H7 (cell line): ENCODE measurements at places on chromosomes 11 and 22.

- DNase-seq, result no peak
Measured at GRCh38 chr11:82771781-82772180, 38.1 kb upstream of the FAM181B start.

DNA sequence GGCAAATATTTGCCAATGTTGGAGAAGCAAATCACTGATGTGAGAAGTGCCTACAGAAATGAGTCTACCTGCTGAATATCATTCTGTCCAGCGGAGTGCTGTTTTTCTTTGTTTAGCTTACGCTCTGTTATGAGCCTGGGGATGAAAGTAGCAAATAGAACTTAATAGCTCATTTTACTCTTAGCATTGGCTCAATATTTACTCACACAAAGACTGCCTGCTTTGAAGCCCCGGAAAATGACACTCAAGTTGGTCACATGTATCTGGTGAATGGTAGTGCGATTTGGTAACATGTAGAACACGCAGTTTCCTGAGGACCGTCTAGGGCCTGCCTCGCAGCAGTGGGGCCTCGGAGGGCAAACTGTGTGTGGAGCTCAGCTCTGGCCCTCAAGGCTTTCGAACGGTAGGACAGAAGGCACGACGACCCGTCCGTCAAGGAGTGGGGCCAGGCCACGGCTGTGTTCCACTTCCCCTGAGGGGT is 38.9 kb downstream of the TBC1D22A start:
- DNase-seq, result no peak

- no peak for DNase-seq
Measured at GRCh38 chr11:104328512-104328907, 164.6 kb upstream of the PDGFD start.

- no peak for DNase-seq
Measured at GRCh38 chr11:33861941-33862589, 29.8 kb downstream of the LMO2 start.

DNA sequence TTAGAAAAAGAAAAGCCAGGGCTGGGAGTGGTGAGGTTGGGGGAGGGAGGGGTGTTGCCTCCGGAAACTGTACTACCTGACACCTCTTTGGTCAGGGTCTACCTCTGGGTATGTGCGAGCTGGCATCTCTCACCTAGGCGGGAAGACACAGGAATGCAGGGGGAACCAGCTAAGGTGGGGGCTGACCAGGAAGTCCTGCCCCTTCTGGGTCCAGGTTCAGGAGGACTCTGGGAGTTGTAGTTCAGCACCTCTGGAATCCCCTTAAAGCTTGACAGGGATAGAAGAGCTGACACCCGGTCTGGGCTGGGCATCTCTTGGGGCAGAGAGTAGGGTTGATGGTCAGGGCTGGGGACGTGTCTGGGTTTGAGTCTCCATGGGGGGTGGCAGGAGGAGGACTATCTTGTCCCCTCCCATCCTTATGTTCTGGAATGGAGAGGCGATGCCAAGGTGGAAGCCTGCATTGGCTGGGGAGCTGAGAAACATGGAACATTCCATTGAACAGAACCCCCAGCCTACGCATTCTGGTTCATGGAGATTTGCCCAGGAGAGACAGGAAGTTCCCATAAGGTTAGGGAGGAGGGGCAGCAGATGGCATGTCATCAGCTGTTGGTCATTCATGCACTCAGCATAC is 2.1 kb upstream of the KIAA1671 start:
- peak; percentile 87 for DNase-seq

DNA sequence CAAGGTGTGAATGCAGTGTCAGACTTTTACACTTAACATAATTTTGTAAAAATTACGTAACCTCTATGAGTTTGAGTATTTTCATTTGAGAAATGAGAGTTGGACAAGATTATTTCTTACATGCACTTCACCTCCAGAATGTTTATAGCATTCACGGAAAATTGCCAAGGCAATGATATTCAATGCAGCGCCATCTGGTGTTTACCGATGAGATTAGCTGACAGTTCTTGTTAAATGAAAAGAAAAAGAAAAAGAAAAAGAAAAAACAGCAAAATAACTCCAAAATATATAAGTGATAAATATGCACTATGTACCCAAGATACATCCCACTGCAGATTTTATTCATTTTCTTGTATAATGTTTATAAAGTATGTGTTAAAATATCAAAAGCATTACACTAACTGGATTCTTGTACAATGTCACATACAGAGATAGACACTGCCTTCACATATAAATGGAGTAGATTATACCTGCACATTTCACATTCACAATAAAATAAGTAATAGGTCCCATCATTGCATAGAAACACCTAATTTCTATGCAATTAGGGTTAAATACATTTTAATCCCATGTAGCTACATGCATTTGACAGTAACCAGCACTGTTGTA is 976.3 kb upstream of the FAT3 start:
- DNase-seq, result no peak

DNA sequence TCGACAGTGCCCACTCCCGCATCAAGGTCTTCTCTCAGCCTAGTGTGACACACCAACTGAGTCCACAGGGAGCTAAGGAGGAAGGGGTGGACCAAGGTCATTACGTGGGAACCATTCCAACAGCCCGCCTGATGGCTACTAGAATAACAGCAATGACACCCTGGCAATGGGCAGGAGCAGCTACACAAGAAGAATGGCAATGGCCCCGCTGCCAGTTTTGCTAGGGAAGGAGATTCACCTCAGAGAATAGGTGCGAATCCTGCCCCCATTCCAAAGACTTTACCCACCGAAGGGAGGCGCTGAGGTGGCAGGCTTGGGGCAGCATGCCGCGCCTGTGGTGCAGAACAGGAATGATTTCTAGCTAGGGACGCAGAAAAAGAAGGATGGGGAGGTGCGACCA is 9.1 kb downstream of the WT1 start:
- peak; percentile 54 for DNase-seq

DNA sequence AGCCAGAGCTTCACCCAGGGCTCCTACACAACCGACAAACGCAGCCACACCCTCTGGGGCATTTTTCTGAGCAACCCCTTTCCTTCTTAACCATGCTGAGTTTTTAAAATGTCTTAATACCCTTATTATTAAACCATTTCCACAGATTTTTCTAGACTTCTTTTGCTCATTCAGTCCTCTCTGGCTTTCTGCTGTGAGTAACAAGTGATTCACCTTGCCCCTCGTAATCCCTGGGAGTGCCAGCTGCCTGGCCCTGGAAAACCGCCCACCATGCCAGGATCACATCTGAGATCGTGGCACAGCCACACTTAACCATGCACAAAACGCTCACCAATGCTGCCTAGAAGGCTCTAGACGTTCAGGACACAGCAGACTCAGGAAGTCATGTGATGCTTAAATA is 25.4 kb downstream of the YPEL1 start:
- no peak for DNase-seq

DNA sequence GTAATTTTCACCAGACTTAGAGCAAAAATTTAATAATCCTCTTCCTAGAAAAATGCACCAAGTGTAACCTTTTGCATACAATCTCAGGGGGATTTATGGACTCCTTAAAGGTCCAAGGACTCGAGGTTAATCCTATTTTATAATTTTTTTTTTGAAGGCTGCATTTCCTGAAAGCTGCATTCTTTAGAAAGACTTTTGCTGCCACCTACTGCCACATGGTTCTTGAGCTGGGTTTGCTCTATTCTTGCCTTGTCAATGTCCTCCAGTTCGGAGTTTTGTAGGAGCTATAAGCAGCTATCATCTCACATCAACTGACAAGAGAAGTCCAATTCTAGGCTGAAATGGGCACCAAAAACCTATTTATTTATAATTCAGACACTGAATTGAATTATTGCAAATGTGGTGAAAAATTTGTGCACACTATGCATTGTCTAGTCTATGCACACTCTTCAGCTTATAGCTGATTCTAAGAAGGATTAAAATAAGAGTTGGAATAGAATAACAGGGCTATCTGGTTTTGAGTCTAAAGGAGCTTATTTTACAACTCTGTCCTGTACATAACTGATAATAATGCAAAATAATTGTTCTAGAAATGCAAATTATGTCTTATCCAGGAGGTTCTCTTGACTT is 31.3 kb downstream of the TRAF6 start:
- peak; percentile 39 for DNase-seq

DNA sequence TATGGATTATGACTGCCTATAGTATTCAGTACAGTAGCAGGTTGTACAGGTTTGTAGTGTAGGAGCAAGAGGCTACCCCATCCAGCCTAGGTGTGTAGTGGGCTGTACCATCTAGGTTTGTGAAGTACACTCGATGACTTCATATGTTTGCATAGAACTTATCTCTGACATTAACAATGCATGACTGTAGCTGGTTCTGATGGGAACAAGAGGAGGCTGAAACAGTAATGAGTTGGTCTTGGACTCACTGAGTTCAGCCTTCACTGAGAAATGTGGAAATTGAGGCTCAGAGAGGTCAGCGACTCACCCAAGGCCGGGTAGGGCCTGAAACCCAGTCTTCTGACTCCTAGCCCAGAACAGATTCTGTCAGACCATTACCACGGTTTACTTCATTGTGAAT is 13.0 kb downstream of the MYO7A start:
- no peak for DNase-seq

- no peak for DNase-seq
Measured at GRCh38 chr11:6433998-6434660, 6.7 kb downstream of the HPX start.

GRCh38 chr11:62961017-62961570 is 23.7 kb downstream of the SLC22A6 start:
- no peak for DNase-seq

GRCh38 chr11:2789791-2790567 is 90.2 kb upstream of the KCNQ1OT1 start:
- peak; percentile 22 for DNase-seq

DNA sequence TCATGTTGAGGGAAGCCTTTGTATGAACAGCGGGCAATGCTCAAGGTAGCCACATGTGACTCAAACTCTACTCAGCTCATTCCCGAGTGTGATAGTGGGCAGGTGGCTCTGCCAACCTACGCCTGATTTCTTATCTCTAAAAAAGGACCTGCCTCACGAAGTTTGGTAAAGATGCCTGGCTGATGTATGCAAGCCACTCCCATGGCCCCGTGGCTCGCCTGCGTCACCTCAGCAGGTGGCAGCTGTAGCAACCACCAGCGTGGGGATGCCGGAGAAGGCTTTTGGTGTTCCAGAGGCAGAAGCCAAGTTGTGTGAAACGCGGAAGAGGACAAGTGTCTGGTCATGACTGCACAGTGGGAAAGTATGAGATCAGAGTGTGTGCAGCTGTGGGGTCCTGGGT is 5.4 kb downstream of the FADS2 start:
- DNase-seq, result no peak

DNA sequence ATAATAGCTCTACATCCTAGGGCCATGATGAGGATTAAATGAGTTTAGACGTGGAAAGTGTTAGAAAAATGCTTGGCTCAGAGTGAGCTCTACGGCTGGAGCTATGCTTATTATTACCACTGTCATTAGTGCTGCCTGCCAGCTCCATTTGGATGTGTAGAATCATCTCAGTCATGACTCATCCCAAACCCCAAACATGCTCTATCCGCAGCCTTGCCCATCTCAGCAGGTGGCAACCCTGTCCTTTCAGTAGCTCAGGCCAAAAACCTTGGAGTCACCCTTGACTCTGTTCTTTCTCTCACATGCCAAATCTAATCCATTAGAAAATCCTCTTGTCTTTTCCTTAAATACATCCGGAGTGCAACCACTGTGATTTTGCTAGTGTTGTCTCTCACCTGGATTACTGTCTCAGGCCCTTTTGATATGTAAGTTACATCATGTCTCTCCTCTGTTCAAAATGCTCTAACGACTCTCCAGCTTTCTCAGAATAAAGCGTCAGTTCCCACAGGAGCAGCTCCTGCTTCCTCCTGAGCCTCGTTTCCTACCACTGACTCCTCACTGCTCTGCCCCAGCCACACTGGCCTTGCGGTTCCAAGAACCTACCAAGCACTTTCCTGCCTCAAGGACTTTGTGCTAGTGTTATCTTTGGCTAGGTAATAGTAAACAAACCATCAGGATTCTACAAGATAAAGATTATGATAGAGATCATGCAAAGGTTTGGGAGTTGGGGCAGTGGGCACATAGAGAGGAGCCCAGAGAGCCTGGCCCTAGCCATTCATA is 10.5 kb upstream of the CHRM1 start:
- DNase-seq, result peak; percentile 33

GRCh38 chr11:73554671-73555320 is 43.1 kb downstream of the FAM168A start:
- DNase-seq, result no peak

DNA sequence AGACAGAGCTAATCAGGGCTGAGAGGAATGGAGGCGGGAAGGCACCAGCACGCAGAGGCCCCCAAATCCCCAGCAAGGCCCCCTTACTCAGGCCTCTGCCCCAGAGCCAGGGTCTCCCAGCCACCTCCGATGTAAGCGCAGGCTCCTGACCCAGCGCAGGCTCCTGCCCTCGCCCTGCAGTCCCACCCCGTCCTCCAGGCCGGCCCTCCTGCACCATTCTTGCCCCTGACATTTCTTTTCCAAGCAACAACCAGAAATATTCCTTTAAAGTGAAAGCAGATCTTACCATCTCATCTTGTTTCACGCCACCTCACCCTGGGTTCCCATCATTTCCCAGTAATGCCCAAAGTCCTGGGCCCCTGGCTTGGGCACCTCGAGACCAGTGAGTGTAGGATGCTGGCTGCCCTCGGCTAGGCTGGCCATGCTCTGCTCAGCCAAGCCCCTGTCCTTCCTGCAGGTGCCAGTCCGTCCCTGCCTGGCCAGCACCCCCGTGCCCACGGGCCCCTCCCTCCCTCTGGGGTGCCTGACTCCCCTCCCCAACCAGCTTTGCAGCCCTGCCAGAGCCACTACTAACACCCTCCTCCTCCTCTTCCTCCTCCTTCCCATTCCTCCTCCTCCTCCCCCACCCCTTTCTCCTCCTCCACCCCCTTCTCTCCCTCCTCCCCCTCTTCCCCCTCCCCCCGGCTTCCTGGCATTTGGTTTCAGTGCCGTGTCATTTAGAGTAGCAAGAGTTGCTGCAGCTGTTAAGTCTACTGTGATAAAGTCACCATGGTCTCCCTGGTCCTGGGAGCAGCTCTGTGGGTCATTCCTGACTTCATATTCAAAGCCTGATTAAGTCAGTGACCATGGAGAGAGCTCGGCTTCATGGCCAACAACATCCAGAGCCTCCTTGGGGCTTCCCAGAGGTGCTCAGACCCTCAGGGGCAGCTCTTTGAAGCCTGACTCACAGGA is 78.7 kb downstream of the PIWIL3 start:
- peak; percentile 78 for DNase-seq

- DNase-seq, result peak; percentile 78
Measured at GRCh38 chr22:25437414-25438160, 126.9 kb upstream of the GRK3 start.
